ENCODE measurements at places on chromosomes 2 and 18.
A peak's percentile ranks its signal among the peaks of the same experiment; 100 is the strongest.

GRCh38 chr2:3633089-3633981, 24.7 kb upstream of the ALLC start:
- no peak for DNase-seq

DNA sequence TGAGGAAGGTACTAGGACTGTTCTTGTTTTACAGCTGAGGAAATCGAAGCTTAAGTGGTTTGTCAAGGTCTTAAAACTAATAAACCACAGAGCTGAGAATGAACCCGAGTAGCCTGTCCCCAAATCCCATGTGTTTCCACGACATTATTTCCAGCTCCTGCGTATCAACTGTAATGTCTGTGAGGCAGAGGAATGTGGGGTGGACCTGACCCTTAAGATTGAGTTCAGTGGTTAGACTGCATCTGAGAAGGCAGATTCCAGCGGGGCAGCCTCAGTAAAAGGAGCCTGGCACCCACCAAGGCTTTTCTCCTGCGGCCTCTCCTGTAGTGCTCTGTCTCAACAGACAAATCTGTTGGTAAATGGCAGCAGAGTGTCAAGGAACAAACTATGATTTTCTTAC, 81.9 kb upstream of the TMEM178A start:
- DNase-seq, result no peak

DNA sequence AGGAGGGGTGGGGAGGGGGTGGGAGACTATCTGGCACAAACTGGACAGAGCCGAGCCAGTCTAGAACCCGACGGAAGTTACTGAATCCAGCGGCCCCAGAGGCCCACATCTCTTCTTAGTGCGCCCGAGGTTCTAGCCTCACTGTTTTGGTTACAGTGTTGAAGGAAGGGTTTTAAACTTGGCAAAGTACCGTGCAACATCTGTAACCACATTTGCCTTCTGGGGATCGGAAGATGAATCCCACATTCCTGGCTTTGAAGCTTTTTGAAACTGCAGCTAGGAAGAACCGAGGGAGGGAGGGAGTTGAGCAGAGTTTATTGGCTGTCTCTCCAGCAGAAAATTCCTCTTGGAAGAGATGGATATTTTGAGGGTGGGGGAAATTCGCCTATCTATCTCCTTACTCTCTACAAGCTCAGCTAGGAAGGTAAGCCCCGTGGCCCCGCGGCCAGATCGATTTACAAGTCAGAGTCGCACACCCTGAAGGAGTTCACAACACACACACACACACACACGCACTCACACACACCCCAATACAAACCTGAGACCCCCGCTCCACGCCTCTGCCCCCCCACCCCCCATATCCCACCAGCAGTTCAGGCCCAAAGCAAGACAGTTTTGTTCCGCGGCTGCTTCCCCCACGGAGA, 1.0 kb downstream of the ACVR1 start:
- DNase-seq, result peak; percentile 45

DNA sequence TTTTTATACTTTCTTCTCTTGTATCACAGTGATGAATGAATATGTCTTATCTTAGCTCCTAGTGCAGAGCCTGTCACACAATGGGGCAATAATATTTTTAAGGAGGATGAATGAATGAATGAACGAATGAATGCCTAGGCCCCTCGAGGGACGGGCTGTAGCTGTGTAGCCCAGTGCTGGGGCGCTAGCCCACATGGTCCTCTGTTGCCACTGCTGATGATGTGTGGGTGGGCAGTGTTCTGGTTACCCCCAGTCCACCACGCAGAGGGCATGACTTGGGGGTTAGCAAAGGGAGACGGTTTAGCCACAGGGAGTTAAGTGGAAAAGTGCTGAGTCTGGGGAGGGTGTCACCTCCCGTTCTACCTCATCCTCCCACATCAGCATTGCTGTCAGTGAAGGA, 134.2 kb downstream of the SMAD7 start:
- DNase-seq, result no peak

DNA sequence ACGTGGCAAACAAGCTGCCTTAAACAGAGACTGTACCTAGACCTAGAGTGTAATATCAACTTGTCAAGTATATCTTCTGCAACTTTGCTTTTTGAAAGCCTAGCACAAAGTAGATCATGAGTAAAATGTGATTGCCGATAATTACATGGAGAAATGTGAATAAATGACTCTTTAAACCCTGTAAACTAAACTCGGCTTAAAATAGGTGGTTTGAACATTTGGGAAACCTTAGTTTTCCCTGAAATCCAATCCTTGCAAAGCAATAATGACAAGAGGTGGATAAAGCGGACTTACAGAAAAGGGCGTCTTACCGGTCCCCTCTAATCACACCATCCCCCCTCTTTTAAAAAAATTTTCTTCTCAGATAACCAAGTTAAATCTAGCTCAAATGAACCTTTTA, 549 bp upstream of the PSMD14 start:
- no peak for DNase-seq

DNA sequence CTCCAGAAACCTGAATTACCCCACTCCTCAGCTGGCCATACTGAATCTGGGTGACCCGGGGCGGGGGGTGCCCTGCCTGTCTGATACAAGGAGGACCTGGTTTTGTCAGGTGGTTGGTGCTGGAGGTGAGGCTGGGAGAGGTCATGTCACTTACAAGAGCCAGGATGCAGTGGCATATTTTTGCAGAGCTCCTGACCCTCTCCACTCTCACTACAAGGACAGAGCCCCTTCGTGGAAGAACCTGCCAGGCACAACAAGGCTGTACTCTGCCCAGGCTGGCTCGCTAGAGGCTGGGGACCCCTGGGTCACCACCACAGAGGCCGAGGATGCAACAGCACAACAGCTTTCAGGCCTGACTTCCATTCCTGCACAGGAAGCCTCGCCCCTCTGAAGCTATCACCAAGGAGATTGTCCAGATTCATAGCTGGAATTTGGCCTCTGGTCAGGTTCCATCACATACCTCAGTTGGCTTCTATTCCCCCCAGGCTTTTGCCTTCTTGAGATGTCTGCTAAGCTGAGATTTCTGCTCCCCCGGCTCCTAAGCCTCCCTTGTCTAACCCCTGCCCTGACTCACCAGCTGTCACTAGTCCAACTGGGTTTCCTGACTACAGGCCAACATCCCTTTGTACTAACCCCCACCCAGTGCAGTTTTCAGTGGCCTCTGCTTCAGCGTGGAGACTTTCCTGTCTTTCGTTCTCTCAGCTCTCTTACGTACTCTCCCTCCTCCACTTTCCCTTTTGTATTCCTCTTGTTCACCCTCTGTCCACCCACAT, 132.5 kb upstream of the EPAS1 start:
- no peak for DNase-seq

- no peak for DNase-seq
Observed at GRCh38 chr2:197261808-197262226, 48.8 kb downstream of the ANKRD44 start.

DNA sequence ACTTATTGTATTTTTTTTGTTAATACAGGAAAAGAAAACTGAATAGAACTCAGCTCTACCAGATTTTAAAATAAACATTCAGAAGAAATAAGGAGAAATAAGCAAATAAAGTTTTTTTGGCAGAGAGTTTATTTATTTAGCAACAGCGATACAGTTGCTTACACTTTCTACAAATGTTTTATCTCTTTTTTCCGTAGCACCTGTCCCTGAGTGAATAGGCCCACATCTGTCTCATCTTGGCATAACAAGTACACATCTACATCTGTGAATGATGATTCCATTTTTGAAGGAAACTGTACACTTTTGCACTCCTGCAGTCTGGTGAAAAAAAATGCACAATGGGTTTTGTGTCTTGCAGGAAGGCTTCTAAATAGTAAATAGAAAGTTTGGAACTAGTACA, 783.6 kb upstream of the ZEB2 start:
- no peak for DNase-seq

DNA sequence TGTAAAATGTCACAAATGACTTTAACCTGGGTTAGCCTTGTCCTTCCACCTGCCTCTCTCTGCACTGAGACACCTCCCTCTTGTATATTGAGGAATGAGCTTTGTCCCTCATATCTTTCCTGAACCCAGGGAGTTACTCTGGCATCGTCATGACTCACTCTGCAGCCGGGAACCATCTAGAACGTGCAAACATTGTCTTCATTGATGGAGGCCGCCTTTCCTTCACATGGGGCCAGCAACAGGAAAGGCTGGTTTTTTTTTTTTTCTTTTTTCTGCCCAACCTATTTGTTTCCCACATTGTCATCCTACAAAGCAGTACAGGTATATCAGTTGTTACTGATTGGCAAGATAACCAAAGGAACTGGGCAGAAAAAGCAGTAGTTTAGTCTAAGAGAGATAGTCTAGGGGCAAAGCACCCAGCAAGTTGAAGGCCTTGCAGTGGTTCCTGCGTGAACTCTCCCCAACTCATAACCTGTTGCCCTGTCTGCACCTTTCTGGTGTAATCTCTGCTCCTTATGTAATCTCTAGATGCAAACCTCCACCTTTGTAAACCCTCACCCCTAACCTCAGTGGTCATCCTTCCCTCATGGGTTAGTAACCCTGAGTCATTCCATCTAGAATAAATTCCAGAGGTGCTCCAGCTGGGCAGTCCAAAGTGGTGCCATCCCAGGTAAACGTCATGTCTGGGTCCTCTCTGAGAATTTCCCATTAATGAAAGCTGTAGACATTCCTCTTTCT, 38.3 kb downstream of the SLC40A1 start:
- DNase-seq, result no peak

DNA sequence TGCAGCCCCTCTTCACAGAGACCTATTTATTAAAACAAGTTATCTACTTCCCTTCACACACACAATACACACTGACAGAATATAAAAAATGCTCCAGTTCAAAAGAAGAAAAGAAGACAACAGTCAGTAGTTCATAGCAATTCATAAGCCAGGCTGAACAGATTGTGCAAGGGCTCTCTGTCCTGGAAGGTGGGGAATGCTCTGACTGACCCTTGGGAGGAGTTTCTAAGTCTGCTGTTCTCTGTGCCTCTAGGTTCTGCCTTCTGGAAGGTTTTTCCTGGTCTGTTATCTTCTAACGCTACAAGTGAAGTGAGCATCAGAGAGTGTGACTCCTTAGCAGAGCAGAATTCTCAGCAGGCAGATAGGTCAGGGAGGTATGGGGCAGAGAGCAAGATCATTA, 35.7 kb downstream of the SP3 start:
- DNase-seq, result no peak

- DNase-seq, result peak; percentile 100
Observed at GRCh38 chr2:3558205-3559014, at the start of gene RNASEH1. TSS of gene RNASEH1 (minus strand) at chr2:3558333. CDS start at chr2:3558260, 73 bp downstream.

- no peak for DNase-seq
Observed at GRCh38 chr18:22455425-22456115, 37.9 kb upstream of the CTAGE1 start.

- no peak for DNase-seq
Observed at GRCh38 chr18:79540904-79541282, 138.7 kb upstream of the CTDP1 start.

- DNase-seq, result no peak
Observed at GRCh38 chr2:189483571-189483970, 42.3 kb downstream of the WDR75 start.

DNA sequence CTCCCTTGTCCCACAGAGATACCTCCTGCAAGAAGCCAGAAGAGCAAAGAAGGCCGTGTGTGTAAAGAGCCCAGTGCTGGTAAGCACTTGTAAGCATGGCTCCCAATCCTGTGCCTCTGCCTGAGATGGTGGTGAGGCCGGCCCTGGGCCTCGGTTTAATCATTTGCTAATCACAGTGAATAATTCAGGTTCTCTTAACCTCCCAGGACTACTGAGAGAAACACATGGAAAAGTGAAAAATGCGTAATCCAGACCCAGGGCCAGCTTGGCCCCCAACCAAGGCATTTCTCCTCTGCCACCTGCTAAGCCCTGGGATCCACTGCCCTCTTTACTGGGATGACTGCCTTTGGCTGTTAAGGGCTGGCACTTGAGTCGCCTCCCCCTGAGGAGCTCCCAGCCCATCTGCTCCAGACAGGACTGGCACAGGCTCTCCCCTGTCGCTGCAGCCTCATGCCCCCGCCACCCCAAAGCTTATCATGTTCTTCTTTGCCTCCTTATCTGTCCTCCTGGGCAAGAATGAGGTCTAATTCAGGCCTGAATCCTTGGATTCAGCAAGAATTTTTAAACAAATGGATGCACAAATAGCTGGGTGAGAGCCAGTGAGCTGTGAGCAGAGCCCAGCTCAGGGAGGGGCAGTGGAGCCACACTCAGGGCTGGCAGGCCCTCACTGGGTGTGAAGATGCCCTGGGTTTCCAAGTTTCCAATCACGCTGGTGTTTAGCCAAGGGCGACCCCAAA, 193.9 kb upstream of the HS6ST1 start:
- no peak for DNase-seq

GRCh38 chr2:20657522-20658235, 6.8 kb upstream of the HS1BP3 start:
- DNase-seq, result no peak

DNA sequence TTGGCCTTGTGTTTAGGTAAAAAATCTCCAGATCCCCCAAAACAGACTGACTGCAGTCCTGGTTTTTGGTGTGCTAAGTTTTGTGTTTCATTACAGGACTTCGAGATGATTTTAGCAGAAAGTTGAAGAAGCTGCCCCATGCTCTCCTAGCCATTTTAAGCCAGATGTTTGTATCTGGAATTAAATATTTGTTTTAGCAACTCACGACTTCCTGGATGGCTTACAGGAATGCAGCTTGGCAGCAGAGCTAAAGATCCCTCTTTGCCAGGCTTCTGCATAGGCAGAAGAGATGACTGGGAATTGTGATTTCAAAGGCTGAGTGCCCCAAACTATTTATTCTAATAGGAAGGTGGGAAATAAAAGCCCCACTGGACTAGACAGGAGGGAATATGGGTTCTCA, 31.1 kb downstream of the ONECUT2 start:
- no peak for DNase-seq

GRCh38 chr2:50863856-50864255, 168.1 kb downstream of the NRXN1 start:
- DNase-seq, result no peak

GRCh38 chr2:18244845-18245244, 315.6 kb downstream of the RDH14 start:
- DNase-seq, result no peak

DNA sequence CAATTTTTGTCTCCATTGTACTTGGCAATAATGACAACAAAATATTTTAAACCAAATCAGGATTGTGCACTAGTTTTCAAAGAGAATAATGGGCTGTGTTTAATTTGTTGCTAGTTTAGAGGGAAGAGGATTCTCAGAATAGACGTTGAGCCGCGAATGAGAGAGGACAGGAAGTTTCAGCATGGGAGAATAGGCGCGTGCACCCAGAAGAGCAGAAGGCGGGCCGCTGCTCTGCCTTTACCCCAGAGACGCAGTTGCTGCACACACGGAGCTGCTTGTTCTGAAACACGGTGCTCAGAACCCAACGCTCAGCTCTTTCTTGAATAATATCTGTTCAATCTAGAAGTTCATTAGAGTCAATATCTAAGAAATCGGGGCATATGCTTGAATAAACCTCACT, 223.4 kb downstream of the MYT1L start:
- DNase-seq, result no peak

DNA sequence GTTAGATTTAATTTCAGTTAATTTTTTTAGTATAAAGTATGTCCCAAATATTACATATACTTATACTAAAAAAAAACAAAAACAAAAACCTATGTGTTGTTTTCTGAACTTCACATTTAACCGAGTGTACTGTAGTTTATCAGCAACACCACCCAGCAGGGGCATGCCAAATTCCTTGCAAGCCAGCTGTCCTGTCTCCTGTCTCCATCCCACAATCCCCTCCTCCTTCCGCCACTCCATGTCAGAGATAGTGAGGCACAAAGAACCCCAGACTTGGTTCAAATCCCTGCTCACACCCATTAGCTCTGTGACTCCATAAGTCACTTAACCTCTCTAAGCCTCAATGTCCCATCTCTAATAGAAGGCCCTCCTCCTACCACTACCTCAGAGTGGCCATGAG, 9.4 kb downstream of the CHST10 start:
- DNase-seq, result no peak

- DNase-seq, result no peak
Observed at GRCh38 chr2:238093181-238094140, 6.7 kb upstream of the ESPNL start.
